ENCODE measurements at places on chromosomes 13 and 19.

- DNase-seq = no peak
Observed at GRCh38 chr13:102771298-102772041, 2.1 kb downstream of the TEX30 start.

DNA sequence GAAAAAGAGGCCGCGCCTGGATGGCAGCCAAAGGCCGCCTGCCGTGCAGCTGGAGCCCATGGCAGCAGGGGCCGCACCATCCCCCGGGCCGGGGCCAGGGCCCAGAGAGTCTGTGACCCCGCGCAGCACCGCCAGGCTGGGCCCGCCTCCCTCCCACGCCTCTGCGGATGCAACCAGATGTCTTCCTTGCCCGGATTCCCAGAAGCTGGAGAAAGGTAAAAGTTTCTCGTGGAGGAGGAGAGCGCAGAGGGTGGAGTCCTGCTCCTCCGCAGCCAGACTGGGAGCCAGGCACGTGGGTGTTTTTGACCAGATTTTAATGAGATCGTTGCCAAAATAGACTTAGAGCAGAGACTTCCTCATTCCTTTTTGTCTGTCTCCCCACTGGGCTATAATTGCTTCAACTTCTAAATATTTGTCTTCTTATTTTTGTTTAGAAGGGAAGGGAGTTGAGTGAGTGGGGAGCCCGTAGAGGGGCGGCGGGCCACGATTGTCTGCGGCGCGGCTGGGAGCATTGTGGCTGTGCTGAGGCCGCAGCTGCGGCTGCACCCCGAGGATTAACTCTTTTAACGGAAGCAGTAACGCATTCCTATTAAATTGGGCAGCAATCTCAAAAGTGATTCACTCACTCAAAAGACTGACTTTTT, 22.8 kb upstream of the NDUFS7 start:
- DNase-seq = no peak

GRCh38 chr19:50870417-50871089, 2.7 kb upstream of the KLK2 start:
- no peak for DNase-seq

- DNase-seq = no peak
Observed at GRCh38 chr13:53104136-53104535, 75.5 kb downstream of the OLFM4 start.

GRCh38 chr13:70189981-70190380, 81.7 kb upstream of the KLHL1 start:
- no peak for DNase-seq

- DNase-seq = no peak
Observed at GRCh38 chr13:95418946-95419345, 117.7 kb upstream of the ABCC4 start.

GRCh38 chr19:48393559-48394330, at the start of gene GRIN2D:
TSS of gene GRIN2D (plus strand) at chr19:48393668. CDS start at chr19:48398393, 4,725 bp downstream.
- no peak for DNase-seq

DNA sequence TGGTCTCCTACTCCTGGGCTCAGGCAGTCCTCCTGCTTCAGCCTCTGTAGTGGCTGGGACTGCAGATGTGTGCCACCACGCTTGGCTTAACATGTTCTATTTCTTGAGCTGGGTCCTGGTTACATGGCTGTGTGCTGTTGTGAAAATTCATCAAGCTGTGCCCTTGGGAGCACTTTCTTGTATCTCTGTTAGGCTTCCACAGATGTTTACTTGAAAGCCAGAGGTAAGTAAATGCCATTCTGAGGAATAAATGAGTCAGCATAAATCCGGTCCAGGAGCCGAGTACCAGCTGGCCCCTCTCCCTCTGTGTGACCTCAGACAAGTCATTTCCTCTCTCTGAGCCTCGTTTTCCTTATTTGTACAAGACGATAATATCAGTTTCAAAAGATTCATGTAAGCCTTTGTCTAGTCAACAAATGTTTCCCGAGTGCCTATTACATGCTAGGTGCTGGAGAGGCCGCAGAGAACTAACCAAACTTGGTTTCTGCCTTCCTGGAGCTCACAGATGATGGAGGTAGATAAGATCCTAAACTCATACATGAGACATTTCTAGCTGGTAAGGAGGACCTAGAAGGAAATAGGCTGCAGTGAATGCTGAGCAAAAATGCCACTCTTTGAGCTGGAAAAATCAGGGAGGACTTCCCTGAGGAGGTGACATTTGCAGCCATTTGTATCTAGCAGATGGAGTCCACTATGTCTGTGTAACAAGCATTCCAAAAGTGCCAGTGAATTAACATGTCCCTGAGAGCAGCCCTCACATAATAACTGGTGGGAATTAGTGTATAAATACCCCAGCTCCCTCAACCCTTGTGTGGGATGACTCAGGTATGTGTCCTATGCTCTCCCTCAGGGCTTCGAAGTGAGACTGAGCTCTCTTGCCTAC, 2.7 kb upstream of the RASAL3 start:
- DNase-seq = peak; percentile 24

DNA sequence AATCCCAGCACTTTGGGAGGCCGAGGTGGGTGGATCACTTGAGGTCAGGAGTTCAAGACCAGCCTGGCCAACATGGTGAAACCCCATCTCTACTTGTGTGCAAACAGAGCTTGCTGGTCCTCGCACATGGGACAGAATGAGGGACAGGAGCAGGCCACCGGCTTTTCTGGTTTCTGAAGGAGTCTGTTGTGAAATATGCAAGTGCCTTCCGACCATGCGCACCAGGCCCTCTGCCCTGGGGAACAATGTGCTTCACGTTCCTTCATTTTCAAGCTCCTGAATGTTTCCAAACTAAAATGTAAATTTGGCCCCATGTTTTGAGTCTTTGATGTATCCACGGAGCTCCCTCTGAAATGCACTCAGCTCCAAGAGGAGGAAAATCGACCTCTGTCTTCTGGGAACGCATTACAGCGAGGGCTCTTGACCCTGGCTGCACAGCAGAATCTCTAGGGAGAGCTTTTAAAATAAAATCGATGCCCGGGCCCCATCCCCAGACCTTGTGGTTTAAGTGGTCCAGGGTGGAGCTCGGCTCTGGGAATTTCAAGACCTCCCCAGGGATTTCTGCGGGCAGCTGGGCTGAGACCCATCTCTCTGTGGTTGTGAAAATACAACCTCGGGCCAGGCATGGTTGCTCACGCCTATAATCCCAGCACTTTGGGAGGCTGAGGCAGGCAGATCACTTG, 9.3 kb upstream of the ACP4 start:
- DNase-seq = no peak

DNA sequence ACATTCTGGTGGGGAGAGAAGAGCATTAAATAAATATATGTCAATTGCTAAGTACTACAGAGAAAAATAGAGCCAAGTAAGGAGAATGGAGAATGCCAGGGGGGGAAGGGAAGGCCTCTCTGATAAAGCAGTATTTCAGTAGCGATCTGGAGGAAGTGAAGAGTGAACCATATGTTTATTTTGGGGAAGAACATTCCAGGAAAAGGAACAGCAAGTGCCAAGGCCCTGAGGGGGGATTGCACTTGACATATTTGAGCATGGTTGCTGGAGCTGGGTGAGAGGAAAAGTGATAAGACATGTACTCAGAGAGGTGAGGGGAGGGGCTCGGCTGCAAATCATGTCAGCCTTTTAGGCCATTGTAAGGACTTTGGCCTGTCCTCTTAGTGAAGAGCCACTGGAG, 30.4 kb downstream of the WDR87 start:
- DNase-seq = no peak

- DNase-seq = no peak
Observed at GRCh38 chr13:26133851-26134250, 82.0 kb upstream of the SHISA2 start.

GRCh38 chr13:53017433-53017970, 11.1 kb upstream of the OLFM4 start:
- no peak for DNase-seq

DNA sequence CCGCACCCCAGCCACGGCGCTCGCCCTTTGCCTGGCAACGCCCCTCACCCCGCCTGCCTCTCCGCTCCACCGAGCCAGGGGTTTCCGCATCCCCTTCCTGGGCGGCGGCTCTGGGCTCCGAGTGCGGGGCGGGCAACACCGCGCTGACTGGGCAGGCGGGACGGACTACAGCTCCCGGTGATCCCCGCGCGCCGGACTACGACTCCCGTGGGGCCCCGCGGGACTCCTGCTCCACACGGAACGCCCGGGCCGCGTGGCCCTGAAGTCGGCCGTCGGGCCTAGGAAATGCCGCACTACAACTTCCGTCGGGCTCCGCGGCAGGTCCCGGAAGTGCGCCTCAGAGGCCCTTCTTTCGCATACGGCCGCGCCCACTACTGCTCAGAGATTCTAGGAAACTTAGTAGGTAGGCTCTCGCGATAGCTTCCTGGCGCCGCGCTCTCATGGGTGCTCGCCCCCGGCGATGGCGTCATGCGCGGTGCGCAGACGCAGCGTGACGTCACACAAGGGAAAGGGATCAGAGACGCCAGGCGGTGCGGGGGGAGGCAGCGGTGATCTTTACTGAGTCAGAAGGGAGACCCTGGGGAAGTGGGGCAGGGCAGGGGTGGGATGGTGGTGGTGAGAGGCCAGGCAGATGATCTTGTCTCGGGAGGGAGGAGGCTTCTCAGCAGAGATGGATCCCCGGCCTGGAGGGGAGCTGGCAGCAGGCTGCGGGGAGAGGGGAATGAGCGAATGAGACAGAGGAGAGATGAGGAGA, at the start of gene JOSD2:
JOSD2 (minus strand) TSS at position 123 of the 754 bp plus-strand sequence. CDS start 760 bp downstream, outside the sequence.
- DNase-seq = peak; percentile 98

GRCh38 chr13:71772361-71772760, 94.6 kb downstream of the DACH1 start:
- DNase-seq = no peak

- no peak for DNase-seq
Observed at GRCh38 chr13:25300861-25301346, 521 bp upstream of the NUP58 start.

- no peak for DNase-seq
Observed at GRCh38 chr19:14661372-14661924, 13.2 kb downstream of the ADGRE3 start.

DNA sequence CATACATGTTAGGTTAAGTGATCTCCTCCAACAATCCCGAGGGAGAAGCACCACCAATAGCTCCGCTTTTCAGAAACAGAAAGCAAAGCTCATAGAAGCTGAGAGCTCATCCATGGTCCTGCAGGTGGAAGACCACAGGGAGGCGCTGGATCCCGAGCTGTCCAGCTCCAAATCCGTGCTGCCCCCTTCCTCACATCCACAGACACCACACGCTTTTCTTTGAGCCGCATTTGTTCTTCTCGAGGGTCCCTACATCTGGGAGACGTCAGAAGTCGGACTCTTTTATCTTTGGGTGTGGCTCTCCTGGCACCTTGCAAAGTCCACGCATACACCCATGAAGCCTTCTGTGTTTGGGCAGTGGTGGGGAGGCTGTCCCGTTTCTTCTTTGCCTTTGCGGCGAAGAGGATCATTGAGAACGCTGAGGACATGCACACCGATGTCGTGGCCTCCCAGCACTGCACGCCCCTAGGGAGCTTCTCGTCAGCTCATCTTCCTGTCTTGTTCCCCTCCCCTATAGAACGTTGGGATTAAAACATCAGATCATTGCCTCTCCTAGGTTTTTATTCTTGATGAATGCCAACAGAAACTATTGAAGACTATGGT, 184.8 kb downstream of the TEX29 start:
- DNase-seq = no peak

- no peak for DNase-seq
Observed at GRCh38 chr19:51448411-51449016, 9.7 kb downstream of the SIGLEC8 start.
